GM12892 (cell line): ENCODE measurements at places on chromosomes 2 and 18.

- DNase-seq: no peak
Observed at GRCh38 chr18:49547701-49548100, 14.2 kb upstream of the LIPG start.

- no peak for DNase-seq
Observed at GRCh38 chr18:68937029-68937599, 139.2 kb downstream of the CCDC102B start.

GRCh38 chr18:68215931-68216330 lies 499.0 kb downstream of the TMX3 start:
- DNase-seq: no peak

DNA sequence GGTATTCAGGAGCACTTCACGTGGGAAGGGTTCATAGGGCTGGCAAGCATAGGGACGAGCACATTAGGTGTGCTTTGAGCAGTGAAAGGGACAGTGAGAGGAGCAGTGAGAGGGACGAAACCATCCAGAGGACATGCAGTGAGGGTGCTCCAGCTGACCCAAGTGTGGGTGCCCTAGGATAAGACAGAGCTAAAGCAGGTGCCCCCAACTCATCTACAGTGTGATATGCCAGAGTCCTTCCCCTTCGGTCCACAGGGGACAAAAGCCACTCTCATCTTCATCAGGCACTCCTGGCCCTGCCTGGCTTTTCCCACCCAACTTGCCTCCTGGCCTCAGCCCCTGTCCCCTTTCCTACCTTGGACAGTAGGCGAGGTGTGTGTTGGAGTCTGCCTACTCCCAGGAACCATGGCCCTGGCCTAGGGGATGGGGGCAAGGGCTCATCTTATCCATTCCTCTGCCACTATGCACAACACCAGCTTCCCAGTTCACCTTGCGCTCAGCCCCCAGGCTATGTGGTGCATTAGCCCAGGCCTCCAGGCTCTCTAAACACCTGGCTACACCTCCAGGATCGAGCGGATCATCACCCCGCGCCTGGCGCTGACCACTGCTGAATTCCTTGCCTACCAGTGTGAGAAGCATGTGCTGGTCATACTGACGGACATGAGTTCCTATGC lies 16.1 kb upstream of the ANKRD53 start:
- no peak for DNase-seq

DNA sequence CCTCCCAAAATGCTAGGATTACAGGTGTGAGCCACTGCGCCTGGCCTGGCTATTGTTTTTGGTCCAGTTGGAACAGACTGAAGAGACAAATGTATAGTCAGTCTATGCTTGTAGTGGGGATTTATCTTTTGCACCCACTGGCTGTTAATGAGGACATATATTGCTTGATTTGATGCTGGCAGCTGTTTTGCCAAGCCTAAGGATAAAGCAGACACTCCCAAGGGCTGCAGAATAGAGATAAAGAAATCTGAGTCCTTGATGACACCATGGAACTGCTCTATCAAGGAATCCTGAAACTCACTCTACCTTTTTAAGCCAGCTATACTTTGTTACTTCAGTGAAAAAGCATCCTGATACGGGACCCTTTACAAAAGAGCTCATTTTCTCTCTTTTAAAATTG lies 43.1 kb upstream of the ENOSF1 start:
- no peak for DNase-seq
